ENCODE measurements at places on chromosomes 2 and 18.

DNA sequence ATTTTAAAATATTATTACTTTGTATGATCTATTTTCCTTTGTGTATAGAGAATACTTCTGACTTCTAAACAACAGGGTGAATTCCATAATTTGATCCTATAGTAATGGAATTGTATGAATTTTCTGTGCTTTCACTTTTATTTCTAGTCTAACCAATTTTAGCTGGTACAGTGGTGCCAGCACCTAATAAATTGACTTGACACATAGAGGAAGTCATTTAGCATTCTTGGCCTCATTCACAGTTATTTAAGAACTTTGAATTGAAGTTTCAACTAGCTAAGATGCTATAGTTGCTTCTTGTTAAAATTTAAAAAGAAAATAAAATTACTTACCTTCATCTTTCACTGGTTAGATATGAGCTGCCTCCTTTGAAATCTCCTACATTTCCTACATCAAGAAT, 220.4 kb downstream of the CPS1 start:
- DNase-seq: peak; percentile 1

- no peak for DNase-seq
Observed at GRCh38 chr2:128388499-128388941, 69.9 kb upstream of the HS6ST1 start.

DNA sequence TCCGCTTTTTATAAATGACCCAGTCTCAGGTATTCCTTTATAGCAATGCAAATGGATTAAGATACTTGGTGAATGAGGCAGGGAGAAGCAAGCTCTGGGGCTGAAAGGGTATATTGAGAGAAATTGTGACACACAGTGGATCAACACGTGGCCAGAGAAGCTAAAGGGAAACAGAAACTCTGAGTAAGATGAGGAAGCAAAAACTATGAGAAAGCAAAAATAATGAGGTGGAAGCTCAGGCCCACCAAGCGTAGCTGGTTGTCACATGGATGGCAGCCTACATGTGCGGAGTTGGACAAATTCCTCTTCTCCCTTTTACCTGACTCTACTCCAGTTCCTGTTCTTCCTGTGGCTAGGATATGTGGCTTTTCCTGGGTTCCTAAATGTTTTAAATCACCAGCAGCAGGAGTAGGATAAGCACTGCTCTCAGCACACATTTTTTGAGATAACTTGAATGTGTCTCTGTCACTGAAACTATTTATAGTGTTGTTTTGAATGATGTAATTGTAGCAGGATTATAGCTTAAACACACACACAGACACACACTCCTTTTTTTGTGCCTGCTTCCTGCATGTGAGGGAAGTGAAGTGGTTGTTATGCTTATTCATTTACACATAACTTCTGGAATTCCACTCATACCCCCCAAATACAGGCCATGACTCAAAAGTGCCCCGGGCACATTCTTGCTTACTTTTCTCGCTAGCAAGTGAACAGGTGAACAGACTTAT, 30.1 kb upstream of the EPC2 start:
- peak; percentile 69 for DNase-seq

DNA sequence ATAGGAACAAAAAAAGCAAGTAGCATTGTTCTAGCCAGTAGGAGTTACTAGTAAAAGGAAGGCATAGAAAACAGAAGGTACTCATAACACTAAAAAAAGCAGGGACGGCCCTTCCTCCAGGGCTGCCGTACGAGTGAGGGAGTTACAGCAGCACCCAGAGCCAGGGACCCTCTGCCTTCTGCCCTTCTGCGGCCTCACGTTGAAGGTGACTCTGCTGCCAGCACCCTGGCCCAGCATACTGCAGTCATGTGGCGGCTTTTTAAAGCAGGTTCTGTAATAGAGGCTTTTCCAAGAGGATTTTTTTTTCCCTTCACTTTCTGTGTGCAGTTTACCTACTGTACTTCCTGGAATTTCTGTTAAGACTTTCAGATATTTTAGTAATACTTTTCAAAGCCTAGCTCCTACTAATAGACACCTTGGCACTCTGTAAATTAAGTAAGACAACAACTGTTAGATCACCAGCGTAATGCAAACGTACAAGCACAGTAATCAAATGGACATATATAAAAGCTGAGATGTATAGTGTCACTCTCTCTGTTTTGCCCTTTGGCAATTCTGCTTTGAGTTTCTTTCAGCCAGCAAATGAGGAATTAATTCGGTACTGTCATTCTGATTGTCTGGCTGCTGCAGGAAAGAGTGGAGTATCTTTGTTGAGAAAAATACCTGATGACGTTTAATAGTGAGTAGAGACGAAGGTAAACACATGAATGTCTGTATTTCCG, 161.5 kb downstream of the PTGR3 start:
- no peak for DNase-seq

DNA sequence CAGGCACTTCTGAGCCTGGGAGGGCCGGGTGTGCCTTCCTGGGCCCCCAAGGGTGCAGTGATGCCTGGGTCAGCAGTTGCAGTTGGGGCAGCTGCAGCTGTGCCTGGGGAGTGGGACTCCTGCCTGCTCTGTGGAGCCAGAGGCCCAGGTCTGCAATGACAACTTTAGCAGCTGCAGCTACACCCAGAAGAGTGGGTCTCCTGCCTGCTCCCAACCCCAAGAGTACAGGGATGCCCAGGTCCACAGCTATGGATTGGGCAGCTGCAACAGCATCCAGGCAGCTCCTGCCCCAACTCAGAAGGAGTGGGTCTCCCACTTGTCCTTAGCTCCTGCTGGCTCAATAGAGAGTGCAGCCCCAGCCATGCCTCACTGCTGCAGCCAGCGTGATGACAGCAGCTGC, 73.0 kb upstream of the ST3GAL5 start:
- no peak for DNase-seq

DNA sequence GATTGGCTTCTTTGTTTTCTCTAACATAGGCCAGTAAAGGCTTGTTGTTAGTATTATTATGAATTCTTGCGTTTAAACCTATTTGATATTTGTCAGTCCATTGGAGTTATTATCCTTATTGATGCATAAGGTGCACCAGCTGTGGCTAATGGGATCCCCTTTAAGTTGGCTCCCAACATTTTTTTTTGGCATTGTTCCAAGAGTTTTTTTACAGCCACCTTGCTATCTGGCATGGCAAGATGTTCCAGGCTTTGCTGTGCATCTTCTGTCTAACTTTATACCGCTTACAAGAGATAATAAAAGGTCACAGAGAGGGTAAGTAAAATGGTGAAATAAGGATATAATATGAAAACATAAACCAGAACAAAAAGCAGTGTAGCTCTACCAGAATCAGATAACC, 157.5 kb upstream of the TACR1 start:
- peak; percentile 42 for DNase-seq

DNA sequence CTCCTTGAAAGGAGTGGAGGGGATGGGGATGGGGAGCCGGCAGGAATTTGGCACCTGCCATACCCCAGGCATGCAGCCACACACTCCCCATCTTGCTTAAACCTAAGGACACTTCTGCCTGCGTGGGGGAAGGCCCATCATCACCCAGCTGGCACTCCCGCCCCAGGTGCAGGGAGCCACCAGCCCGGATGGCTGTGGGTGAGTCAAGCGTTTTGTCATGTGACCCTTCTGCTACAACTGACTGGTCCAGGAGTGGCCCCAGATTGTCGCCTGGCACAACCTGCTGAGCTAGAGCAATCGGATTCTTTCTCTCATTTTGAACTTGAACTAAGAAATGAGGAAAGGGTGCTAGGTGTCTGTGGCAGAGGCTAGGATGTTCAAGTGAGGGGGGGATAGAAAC, 61.3 kb downstream of the TSN start:
- DNase-seq: no peak

DNA sequence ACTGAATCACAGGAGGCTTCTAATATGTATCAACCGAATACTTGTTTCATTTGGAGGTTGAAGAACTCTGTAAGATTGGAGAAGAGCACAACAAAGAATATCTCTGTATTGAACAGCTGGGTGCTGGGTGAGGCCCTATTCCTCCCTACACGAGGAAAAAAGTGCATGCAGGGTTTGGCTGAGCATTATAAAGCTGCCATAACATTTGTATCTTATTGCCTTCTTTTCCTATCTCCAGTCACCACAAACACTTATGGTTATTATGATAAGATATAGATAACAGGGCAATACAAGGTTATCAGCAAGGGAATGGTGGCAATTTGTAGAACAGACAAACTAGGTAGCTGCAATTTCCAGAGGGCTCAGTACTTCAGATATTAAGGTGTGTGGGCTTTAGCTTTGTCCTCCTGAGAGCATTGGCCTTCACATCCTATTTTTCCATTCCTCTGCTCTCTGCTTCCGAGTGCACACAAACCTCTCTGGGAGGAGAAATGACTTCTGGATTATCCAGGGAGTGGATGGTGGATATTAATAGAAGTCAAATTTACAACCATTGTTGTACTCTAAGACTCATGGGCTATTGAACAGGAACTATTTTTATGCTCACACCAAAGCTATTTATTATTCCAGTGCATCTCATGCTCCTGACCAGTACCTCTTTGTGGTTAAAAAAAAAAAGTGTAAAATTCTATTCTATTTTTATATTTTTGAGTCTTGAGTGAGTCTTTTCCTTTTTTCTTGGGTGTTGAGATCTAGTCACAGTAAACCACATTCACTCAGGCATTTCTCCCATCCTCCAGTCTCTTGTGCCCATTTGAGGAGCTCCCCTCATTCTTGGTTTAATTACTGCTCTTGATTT, 248.4 kb downstream of the ETAA1 start:
- DNase-seq: peak; percentile 37

- no peak for DNase-seq
Observed at GRCh38 chr2:23347471-23348092, 37.4 kb upstream of the KLHL29 start.

- no peak for DNase-seq
Observed at GRCh38 chr2:186827862-186828492, 21.0 kb downstream of the ZSWIM2 start.

DNA sequence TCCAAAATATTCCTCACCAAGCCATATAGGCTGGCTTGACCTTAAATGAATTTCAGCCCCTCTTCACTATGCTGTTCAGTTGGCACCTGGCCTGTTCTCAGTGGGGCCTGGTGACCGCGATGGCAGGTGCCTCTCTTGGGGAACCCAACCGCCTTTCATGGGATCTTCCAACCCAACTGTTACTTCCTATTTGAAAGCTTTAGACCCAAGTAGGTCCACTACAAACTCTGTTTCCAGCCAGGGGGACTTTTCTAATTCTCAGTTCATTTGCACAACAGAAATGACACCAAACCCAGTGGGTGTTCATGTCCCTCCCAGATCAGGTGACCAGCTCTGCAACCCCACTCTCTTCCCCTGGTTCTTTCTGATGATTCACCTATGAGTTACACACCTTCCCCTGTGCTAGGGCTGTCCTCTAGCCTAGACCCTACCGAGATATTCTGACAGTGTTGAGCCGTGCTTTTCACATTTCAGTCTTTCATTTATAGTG, 35.6 kb upstream of the NDUFV2 start:
- DNase-seq: no peak

- no peak for DNase-seq
Observed at GRCh38 chr2:238892796-238893195, 44.9 kb downstream of the TWIST2 start.

GRCh38 chr18:56315363-56315762, 323.0 kb downstream of the TXNL1 start:
- DNase-seq: no peak

- no peak for DNase-seq
Observed at GRCh38 chr2:211881449-211881848, 657.2 kb downstream of the ERBB4 start.

DNA sequence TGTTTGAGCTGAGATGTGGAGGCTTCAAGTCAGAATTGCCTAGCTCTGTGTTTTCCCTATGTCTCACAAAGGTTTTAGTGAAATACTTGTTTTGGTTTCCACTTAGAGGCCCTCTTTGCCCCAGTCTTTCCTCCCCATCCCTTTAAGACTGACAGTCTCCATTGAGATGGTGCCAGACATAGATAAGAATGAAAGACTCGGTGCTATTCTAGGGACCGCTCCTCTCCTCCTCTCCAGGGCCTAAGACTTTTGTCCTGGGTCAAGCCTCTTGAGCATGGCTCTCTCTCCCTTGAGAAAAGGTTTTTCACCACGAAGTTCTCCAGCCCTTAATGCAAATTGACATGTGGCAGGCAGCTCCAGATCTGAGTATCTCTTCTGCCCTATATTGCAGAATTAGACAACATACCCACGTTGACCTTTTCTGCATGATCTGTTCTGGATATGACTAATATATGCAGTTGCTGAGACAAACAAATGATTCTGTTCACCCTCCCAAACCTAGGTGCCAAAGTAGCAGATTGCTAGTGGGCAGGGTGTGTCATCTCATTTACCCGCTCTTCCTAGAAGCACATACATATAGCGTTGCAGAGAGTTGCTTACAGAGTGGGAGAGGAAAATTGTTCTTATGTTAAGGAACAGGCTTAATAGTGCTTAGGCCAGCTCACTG, 47.5 kb upstream of the ACSL3 start:
- no peak for DNase-seq

DNA sequence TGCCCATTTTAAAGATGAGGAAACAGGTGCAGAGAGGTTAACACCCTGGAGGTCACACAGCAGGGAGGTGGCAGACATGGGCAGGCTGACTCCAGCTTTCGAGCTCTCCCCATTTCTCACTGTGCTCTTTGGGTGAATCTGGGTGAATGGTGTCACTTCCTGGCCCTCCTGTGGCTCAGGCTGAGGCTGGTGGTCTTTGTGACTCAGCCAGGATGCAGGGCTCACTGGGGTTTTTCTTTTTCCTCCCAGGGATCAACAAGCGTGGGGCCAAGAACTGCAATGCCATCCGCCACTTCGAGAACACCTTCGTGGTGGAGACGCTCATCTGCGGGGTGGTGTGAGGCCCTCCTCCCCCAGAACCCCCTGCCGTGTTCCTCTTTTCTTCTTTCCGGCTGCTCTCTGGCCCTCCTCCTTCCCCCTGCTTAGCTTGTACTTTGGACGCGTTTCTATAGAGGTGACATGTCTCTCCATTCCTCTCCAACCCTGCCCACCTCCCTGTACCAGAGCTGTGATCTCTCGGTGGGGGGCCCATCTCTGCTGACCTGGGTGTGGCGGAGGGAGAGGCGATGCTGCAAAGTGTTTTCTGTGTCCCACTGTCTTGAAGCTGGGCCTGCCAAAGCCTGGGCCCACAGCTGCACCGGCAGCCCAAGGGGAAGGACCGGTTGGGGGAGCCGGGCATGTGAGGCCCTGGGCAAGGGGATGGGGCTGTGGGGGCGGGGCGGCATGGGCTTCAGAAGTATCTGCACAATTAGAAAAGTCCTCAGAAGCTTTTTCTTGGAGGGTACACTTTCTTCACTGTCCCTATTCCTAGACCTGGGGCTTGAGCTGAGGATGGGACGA, 13.2 kb downstream of the ITM2C start:
- DNase-seq: peak; percentile 82

GRCh38 chr18:49006641-49007454, 56.1 kb upstream of the SMAD7 start:
- no peak for DNase-seq

Data from hematopoietic multipotent progenitor cell treated with erythropoietin and hydrocortisone succinate and interleukin-3 and kit ligand, for 4 days (in vitro differentiated cells).